Progenitor cell of endocrine pancreas (in vitro differentiated cells): ENCODE measurements at places on chromosomes 12 and 14. TPM values are rescaled to one million over a fixed set of nuclear protein-coding genes. Genes with fewer than 3 reads are reported as not detected.

DNA sequence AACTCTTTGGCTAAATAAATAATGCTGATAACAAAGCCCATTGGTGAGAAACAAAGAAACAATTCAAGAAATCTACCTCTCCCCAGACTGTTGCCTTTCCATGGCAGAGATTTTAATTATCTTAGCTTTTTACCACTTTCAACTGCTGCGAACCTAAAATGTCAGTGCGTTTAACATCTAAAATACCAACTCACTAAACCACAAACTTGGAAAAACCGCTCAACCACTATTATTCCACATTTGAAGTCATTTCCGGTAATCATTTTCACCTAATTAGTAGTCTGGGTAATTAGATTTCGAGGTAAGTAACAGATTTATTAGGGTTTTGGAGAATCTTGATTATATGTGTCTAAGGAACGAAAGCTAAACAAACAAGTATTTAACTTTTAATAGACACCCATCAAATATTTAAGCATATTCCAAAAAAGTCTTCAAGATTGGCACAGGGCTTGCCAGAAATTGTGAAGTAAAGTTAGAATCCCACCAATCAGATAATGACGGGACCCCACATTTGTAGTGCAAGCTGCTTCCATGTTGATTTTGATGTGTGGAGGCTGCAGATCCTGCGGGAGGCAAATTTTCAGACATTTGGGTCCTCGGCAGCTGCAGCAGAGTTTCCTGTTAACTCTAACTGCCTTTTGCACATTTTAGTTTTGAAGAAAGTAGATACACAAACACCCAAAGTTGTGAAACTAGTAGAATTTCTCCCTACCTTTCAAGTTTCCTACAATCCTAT, 4.1 kb downstream of the OTX2 start:
- no peak for DNase-seq

- no peak for DNase-seq
Measured at GRCh38 chr12:121059031-121059898, 20.2 kb upstream of the OASL start.

GRCh38 chr12:49903700-49904423, at the start of gene FAIM2:
TSS of gene FAIM2 (minus strand) at chr12:49903900. CDS start at chr12:49903792, 108 bp downstream.
- DNase-seq: no peak

GRCh38 chr12:13670285-13670866, 311.0 kb downstream of the GRIN2B start:
- DNase-seq: no peak

GRCh38 chr12:123867141-123867540, 105.0 kb downstream of the DNAH10 start:
- no peak for DNase-seq

DNA sequence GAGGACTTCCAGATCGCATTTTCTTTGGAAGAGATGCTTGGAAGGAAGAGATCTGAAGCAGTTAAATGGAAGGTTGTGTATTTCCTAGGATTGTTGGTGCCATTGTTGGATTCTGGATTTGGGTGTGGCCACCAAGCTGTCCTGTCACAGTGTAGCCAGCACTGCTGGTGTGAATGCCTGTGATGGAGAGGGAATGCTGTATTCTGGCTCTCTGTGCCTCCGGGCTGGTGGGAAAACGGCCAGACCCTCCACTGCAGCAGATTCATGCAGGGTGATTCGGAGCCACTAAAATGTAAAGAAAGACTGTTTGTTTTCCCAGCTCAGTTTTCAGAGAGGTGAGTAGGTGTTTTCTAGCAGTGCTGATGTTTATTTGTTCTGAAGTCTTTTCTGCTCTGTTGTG, 30.7 kb upstream of the MANSC4 start:
- DNase-seq: no peak

GRCh38 chr12:62640910-62641448, 174.4 kb downstream of the MON2 start:
- DNase-seq: no peak

DNA sequence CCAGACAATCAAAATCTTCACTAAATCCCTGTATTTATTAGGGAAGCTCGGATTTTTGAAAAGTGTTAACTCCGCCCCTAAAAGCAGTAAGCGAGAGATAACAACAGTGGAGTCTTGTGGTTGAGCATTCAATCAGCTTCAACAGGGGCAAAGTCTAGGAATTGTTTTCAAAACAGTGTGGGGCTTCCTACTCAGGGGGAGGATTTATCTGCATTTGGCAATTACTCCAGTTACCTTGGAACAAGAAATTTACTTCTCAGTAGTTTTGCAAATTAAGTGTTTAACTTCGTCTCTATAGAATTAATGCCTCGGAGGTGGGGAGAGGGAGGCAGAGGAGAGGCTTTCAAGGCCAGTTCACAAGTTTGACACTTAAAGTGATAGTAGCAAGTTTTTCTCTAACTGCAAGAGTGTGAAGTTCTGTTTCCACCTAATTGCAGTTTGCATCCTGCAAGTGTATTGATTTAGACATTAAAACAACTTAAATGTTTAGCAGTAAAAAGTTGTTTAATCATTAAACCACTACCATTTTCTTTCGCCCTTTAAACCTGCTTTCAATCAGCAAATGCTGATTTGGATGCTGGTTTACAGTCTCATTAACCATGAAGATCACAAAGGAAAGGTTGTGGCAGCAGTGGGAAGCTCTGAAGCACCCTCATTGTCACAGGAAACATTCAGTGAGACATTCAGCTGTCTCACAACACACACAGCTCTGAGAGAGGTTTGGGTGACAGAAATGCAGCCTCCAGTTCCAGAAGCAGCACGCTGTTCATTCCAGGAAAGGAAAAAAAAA, 102.0 kb downstream of the HMGA2 start:
- DNase-seq: no peak

DNA sequence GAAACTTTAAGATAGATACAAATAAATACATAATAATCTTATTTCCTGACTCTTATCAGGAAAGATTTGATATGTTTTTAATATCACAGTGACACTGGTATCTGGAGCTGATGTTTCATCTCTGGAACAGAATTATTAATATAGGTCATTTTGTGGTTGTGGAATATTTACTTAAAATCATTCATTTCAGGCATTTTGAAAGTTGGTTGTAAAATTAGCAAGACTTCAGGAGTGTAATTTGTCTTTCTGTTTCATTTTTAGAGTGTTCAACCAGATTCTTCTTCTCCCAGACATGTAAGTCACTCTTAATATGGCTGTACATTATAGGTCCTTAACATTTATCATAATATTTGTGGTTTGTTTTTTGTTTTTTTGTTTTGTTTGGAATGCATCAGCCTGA, 115.7 kb downstream of the PCNX1 start:
- DNase-seq: no peak

- peak; percentile 37 for DNase-seq
Measured at GRCh38 chr14:21852061-21852664, 178.5 kb upstream of the OR4E1 start.

GRCh38 chr14:104434214-104435076, 145.1 kb upstream of the C14orf180 start:
- no peak for DNase-seq

GRCh38 chr14:100780246-100780645, 45.7 kb upstream of the MEG3 start:
- no peak for DNase-seq

DNA sequence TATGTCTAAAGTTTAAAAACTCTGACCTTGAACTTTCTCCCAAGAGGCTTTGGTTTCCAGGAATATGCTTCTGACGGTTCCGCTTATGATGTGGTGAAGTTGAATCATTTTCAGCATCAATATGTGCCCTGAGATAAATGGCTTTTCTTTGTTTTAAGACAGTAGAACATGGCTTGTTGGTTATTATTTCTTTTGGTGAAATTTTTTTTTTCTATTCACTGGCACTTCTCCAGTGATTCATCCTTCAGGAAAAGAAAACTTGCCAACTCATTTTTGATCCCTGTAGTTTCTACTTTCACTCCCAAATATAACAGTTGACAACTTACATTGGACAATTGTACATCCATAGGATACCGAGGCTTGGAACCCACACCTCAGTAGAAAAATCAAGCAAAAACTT, 1301.2 kb upstream of the FLRT2 start:
- no peak for DNase-seq

DNA sequence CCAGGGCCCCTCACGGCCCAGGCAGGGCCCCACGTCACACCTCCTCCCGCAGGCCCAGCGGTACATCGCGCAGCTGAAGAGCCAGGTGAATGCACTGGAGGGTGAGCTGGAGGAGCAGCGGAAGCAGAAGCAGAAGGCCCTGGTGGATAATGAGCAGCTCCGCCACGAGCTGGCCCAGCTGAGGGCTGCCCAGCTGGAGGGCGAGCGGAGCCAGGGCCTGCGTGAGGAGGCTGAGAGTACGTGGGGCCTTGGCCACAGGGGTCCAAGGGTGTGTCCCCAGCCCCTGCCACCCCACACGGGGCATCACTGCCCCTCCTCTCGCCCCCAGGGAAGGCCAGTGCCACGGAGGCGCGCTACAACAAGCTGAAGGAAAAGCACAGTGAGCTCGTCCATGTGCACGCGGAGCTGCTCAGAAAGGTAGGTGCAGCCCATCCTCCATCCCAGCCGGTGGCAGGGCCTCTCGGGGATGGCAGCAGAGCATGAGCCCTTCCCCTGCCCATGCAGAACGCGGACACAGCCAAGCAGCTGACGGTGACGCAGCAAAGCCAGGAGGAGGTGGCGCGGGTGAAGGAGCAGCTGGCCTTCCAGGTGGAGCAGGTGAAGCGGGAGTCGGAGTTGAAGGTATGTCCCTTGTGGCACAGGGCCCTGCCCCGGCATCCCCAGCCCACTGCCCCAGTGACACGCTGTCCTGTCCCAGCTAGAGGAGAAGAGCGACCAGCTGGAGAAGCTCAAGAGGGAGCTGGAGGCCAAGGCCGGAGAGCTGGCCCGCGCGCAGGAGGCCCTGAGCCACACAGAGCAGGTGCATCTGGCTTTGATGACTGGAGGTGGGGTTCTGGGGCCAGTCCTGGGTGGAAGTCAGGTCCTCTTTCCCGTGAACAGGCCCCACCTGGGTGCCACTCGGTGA, 20.9 kb downstream of the HIP1R start:
- DNase-seq: no peak

- DNase-seq: no peak
Measured at GRCh38 chr12:118061873-118062843, 1.2 kb upstream of the WSB2 start.

DNA sequence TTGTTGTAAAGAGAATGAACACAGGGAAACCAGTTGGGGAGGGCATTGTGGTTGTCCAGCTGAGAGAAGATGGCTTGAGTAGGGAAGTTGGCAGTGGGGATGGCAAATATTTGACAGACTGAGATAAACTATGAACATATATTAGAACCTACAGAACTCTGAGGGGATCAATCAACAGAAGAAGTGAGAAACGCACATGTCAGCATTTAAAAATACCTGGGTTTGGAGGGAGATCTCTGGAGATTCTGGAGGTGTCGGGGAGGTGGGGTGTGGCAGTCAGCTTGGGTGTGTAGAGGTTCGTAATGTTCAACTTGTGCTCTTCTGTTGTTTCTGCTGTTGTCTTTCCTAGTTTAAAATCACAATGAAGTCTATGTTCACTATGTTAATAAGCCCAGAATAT, 517.8 kb downstream of the AACS start:
- DNase-seq: no peak

GRCh38 chr12:68118096-68118755, 41.3 kb downstream of the IFNG start:
- DNase-seq: no peak

- DNase-seq: peak; percentile 55
Measured at GRCh38 chr14:76644855-76645518, 116.3 kb upstream of the VASH1 start.

LRP1-AS gene
- not detected in 2 replicates for total RNA-seq

PCED1B gene
- total RNA-seq: 0.91 and 1.1 TPM in 2 replicates

DCAF5 gene
- 90.3 and 92.5 TPM in 2 replicates for total RNA-seq
